CD8-positive, alpha-beta memory T cell (primary cell): ENCODE measurements at places on chromosomes 1 and 21.

GRCh38 chr21:25967181-25967900, 203.2 kb downstream of the APP start:
- H3K27ac ChIP-seq = no peak overlapping the region
- no peak overlapping the region for H3K4me3 ChIP-seq
- H3K4me1 ChIP-seq = peaks cover 3% of the 10 kb centered on the region
- H3K36me3 ChIP-seq = no peaks in the 10 kb centered on the region

DNA sequence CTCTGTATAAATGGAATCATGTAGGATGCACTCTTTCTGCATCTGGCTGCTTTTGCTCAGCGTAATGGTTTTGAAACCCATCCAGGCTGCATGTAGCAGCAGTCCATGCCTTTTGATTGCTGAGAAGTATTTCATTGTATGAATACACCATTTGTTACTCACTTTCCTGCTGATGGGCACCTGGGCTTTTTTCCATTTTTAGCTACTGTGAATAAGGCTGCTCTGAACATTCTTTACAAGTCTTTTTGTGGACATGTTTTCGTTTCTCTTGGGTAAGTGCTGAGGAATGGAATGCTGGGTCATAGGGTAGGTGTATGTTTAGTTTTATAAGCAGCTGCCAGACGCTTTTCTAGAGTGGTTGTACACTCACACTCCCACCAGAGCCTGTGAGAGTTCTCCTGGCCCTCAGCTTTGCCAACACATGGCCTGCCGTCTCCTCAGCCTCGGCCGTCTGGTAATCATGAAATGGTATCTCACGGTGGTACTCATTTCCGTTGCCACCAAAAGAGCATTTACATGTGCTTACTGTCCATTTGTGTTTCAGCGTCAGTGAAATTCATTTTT, 22.7 kb downstream of the SLX9 start:
- DNase-seq = no peak
- peaks cover 28% of the 10 kb centered on the region for H3K4me1 ChIP-seq
- peaks cover 10% of the 10 kb centered on the region for H3K36me3 ChIP-seq

- no peaks in the 10 kb centered on the region for H3K4me1 ChIP-seq
- H3K36me3 ChIP-seq = no peaks in the 10 kb centered on the region
- H3K27me3 ChIP-seq = no peaks in the 10 kb centered on the region
- no peak overlapping the region for H3K27ac ChIP-seq
Observed at GRCh38 chr1:184634296-184634695, 120.4 kb downstream of the EDEM3 start.

DNA sequence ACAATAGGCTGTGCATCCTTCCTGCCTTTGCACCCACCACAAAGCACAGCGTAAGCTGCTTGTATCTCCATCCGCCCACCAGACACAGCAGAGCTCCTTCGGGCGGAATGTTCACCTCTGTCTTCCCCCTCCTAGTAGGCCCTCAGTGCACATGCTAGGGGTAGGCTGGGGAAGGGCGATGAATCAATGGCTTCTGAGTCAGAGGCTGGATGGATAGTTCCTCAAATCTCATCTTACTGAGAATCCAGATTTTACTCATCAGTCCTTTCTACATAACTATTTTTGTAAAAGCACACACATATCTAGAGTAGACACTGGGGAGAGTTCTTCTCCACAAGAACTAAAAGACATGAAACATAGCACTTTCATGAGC, 73.8 kb downstream of the BCAR3 start:
- H3K4me1 ChIP-seq = no peaks in the 10 kb centered on the region
- no peak overlapping the region for H3K4me3 ChIP-seq
- peaks cover 13% of the 10 kb centered on the region for H3K27me3 ChIP-seq
- no peak overlapping the region for H3K27ac ChIP-seq
- no peaks in the 10 kb centered on the region for H3K36me3 ChIP-seq

DNA sequence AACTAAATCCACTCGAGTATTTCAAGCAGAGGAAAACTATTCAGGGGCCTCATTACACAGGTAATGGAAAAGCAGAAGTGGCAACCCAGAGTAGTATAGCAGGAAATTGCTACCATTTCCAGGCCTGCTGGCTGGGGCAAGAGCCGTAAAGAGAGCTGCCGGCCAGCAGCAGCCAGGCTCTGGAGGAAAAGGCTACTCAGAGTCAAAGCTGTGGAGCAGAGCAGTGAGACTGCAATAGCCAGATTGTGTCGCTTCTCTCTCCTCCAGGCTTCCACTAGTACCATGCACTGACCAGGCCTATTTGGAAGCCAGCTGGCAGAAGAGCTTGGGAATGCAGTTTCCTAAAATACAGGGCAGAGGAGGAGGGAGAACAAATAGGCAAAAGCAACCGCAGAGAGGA, 155.5 kb downstream of the OMA1 start:
- peaks cover 12% of the 10 kb centered on the region for H3K4me1 ChIP-seq
- H3K27ac ChIP-seq = no peak overlapping the region
- no peak for DNase-seq
- no peak overlapping the region for H3K4me3 ChIP-seq
- H3K36me3 ChIP-seq = no peaks in the 10 kb centered on the region
- no peaks in the 10 kb centered on the region for H3K27me3 ChIP-seq

DNA sequence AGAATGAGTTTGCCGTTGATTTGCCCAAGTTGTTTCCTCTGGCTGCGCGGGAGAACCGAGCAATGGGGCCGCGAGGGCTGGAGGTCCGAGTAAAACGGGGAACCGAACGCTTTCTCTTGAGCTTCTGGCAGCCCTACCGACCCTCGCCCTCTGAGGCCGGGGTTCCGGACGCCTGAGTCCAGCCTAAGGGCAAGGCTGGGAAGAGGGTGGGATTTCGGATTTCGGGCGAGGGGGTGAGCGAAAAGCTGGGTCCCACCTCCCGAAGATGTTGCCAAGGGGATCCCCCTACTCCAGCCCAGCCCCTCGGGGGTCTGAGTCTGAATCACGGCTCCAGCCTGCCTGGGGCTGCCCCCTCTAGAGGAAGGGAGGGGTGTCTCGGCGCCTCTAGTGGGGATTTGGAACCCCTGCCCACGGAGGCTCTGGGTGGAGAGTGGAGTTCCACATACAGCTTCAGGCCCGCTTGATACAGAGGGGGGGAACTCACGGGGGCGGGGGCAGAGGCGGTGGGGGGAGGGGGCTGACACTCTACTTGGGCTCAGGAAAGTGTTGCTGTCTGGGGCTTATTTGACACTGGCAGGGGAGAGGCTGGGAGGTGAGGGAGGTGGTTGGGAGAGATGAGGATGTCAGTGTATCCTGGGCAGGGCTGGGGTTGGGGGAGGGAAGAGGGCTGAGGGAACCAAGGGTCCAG, 617 bp downstream of the KIRREL1 start:
- peaks cover 15% of the 10 kb centered on the region for H3K27me3 ChIP-seq
- no peak for DNase-seq
- H3K4me1 ChIP-seq = no peaks in the 10 kb centered on the region
- no peak overlapping the region for H3K27ac ChIP-seq

DNA sequence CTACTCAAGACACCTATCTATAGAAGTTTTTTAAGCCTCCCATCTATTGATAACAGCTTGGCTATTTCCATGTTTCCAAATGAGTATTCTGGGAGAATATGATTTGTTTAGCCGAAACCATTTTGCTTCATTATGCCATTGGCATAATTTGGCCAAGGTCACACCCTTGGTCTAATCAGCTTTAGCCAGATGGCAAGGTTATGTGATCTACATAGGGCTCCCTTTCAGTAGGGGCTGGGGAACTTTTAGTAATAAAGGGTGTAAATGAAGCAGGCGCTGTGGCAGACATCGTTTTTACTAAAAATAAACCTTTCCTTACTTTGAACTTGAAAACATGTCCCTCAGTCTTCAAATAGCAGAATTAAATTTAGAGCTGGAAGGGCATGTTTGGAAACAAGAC, 3.0 kb upstream of the PDC start:
- no peak overlapping the region for H3K4me3 ChIP-seq
- H3K27ac ChIP-seq = no peak overlapping the region
- no peak for DNase-seq

DNA sequence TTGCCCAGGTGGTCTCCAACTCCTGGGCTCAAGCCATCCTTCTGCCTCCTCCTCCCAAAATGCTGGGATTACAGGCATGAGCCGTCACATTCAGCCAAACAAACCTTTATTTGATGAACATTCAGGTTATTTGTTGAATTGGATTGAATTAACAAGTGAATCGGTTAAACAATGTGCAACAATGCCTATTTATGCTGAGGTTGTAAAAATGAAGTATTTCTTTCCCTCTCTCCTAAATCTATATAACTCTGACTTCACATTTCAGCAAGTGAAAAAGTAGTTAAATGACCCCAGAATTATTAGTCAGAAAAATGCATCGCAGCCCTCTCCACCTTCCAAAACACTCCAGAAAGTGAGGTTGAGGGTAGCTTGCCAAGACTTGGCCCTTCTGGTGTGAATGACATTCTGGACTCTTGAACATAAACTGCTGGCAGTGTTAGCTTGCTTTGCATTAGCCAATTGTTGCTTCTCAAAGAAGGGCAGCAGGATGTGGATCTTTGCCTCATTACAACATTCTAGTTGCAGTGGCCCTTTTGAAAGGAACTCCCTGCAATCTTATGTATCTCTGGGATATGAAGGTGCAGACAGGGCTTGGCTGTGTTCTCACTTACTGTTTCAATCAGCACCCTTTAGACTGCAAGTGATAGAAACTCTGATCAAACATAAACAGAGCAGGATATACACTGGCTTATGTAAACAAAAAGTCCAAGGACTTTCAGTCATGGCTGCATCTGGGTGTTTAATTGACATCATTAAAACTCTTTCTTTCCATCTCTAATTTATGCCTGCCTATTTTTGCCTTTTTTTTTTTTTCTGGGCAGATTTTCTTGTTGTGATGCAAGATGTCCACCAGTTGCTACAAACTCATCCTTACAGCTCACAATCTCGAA, 22.4 kb downstream of the EDN2 start:
- H3K4me1 ChIP-seq = no peaks in the 10 kb centered on the region
- H3K4me3 ChIP-seq = no peak overlapping the region
- no peaks in the 10 kb centered on the region for H3K27me3 ChIP-seq
- no peak overlapping the region for H3K27ac ChIP-seq
- H3K36me3 ChIP-seq = no peaks in the 10 kb centered on the region
- no peak for DNase-seq

DNA sequence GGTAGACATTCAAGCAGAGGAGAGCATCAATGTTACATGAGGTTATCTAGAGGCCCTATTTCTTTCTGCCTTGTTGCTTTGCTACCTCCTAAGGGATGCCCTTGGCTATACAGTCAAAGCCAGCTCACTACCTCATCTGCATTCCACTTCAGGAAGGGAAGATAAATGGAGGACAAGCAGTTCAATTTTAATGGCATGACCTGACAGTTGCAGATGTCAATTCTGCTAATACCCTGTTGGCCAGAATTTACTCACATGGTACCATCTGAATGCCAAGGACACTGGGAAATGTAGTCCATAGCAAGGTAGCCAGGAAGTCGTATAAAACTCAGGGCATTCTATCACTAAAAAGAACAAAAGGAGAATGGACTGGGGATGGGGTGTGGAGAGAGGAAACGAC, 31.5 kb downstream of the PALMD start:
- DNase-seq = no peak
- no peaks in the 10 kb centered on the region for H3K27me3 ChIP-seq
- no peak overlapping the region for H3K4me3 ChIP-seq
- no peak overlapping the region for H3K27ac ChIP-seq

- no peaks in the 10 kb centered on the region for H3K36me3 ChIP-seq
- no peak for DNase-seq
- H3K4me1 ChIP-seq = peaks cover 6% of the 10 kb centered on the region
- peaks cover 4% of the 10 kb centered on the region for H3K27me3 ChIP-seq
Observed at GRCh38 chr1:67304023-67304422, 3.6 kb upstream of the IL12RB2 start.

DNA sequence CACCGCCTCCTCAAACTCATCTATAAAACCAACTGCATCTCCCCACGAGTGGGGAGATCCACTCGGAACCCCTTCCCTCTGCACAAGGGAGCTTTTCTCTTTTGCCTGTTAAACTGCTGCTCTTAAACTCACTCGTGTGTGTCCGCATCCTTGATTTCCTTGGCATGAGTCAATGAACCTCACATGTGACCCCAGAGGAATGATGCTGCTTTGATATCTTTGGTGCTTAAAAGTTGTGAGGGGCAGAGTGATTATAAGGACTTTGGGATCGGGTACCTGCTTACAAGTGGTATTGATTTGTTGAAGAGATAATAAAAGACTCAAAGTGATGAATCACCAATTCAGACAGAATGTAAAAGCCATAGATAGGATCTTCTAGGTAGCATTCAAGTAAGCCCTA, 125.3 kb downstream of the GREM2 start:
- no peak overlapping the region for H3K4me3 ChIP-seq
- no peaks in the 10 kb centered on the region for H3K4me1 ChIP-seq
- H3K27ac ChIP-seq = no peak overlapping the region
- DNase-seq = no peak
- H3K36me3 ChIP-seq = no peaks in the 10 kb centered on the region
- no peaks in the 10 kb centered on the region for H3K27me3 ChIP-seq

DNA sequence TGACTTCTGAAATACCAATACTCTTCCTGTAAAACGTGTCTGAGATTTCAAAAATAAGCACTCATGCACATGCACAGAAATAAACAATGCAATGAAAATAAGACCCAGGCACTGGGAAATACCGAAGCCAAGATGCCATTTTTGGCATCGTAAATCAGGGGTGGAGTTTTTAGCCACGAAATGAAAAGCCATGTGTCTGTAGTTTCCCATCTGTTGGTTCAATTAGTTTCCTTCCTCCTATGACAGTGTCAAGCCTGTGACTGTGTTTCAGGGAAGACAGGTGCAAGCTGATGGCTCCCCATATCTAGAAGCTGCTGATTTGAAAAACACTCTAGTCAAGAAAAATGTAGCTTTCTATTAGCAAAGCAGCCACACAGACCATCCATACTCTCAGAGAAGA, 480.4 kb upstream of the CAMK1G start:
- no peaks in the 10 kb centered on the region for H3K4me1 ChIP-seq
- no peaks in the 10 kb centered on the region for H3K27me3 ChIP-seq
- H3K36me3 ChIP-seq = no peaks in the 10 kb centered on the region
- DNase-seq = no peak
- H3K4me3 ChIP-seq = no peak overlapping the region

DNA sequence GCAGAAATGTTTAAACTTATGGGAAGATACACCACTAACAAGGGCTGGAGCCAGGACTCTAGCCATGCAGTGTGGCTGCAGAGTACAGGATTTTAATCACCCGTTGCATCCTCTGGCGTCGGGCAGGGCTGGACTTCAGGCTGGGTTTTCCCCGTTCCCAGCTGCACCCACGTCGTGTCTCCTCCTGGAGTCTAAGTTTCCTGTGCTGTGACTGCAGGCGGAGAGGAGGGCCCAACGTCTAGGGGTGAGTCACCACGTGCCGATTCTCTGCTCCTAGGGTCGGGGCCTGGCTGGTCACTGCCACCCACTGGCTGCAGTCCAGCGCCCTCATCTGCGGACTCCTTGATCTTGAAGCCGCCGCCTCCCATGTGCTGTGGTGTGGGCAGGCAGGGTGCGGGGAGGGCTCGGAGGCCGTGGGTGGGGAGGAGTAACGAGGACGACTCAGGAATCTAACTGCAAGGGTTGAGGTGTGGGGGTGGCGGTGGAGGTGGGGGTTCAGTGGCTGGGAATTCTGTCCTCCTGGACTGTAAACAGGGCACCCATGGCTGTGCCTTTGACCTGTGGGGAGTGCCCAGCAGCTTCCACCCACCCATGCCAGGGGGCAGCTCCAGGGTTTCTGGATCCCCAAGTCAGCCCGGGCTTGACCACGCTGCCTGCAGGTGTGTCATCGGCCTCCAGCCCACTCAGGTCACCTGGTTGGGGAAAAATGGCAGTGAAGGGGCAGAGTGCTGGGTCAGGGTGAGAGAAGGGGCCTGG, 77.8 kb downstream of the ALPL start:
- H3K27me3 ChIP-seq = no peaks in the 10 kb centered on the region
- no peak overlapping the region for H3K4me3 ChIP-seq
- H3K36me3 ChIP-seq = no peaks in the 10 kb centered on the region
- no peak for DNase-seq
- no peak overlapping the region for H3K27ac ChIP-seq

GRCh38 chr1:39946216-39946615, 8.7 kb upstream of the MFSD2A start:
- no peaks in the 10 kb centered on the region for H3K27me3 ChIP-seq
- no peak overlapping the region for H3K27ac ChIP-seq
- no peaks in the 10 kb centered on the region for H3K4me1 ChIP-seq
